NCI-H226 (cell line): ENCODE measurements at places on chromosomes 3 and 15.
A peak's percentile ranks its signal among the peaks of the same experiment; 100 is the strongest.

- DNase-seq: peak; percentile 24
Measured at GRCh38 chr3:152524198-152525140, 255.7 kb downstream of the MBNL1 start.

DNA sequence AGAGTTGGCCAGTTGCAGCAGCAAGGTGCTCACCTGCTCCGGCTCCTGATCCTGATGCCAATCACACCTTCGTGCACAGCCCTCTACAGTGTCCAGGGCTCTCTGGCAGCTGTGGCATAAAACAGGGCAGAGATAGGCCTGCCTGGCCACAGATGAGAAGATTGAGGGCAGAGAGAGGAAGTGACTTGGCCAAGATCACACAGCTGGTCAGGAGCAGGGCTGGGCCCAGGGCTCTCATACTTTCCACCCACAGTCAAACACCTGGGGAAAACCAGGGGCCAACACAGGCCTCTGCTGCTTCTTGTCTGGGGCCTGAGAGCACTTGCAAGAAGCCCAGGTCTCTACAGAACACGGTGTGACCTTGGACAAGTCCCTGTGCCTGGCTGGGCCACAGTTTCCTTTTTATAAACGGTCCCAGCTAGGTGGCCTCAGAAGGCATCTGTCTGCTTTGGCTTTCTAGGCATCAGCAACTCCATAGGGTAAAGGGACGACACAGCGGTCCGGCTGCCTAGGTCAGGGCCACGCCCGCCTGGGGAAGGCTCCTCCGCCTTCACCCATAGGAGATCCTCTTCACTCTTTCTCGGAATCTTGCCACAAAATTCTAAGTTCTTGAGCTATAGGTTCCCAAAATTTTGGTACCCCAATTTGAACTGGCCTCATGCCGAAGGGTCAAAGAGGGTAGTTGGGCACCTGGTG lies 3.1 kb downstream of the ATP2B2 start:
- no peak for DNase-seq

GRCh38 chr3:122993124-122993978 lies 34.2 kb downstream of the SEMA5B start:
- no peak for DNase-seq

DNA sequence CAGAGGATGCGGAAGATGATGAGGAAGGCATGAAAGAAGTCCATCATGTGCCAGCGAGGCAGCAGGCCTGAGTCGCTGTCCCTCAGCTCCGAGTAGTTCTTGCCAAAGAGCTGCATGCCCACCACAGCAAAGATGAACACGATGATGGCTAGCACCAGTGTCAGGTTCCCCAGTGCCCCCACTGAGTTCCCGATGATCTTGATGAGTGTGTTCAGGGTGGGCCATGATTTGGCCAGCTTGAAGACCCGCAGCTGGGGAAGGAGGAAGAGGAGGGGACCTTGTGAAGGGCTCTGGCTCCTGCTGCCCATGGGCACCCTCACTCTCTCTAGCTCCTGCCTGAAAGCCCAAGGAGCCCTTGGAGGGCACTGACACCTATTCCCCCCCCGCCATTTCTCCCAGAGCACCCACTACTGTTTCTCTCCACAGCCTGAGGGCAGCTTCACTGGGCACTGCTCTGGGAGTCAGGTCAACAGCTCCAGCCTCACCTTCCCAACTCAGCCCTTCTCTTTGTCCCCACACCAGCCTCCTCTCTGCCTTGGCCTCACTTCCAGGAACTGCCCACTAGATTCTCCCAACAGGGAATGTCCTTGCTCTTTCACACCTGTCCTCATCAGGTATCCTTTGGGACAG lies 63.6 kb downstream of the SCN5A start:
- no peak for DNase-seq
